ENCODE measurements at places on chromosomes 12 and 14. TPM values are rescaled to one million over a fixed set of nuclear protein-coding genes. Genes with fewer than 3 reads are reported as not detected.

Gene DPF3
- polyA plus RNA-seq: 18.1 TPM

Gene P2RX2
- not detected for polyA plus RNA-seq

Gene BDKRB2
- 0.58 TPM for polyA plus RNA-seq

Gene NFE2
- not detected for polyA plus RNA-seq

Gene CBLN3
- 1.8 TPM for polyA plus RNA-seq

Gene REP15
- 6.7 TPM for polyA plus RNA-seq

Gene MYF5
- not detected for polyA plus RNA-seq

Gene FRMD6
- 2.2 TPM for polyA plus RNA-seq

Gene TULP3
- polyA plus RNA-seq: 5.9 TPM

Gene NGDN
- polyA plus RNA-seq: 22.2 TPM

Gene DPPA3
- polyA plus RNA-seq: not detected

Data from heart right ventricle (tissue), 16 donors.